ENCODE measurements at places on chromosomes 11 and 22. TPM values are rescaled to one million over a fixed set of nuclear protein-coding genes. Genes with fewer than 3 reads are reported as not detected.

Gene WNT11
- not detected for total RNA-seq

- DNase-seq = no peak
These were observed 108.3 kb upstream of the SESN3 start for GRCh38 chr11:95339086-95339901.

Gene GPHA2
- not detected for total RNA-seq

DNA sequence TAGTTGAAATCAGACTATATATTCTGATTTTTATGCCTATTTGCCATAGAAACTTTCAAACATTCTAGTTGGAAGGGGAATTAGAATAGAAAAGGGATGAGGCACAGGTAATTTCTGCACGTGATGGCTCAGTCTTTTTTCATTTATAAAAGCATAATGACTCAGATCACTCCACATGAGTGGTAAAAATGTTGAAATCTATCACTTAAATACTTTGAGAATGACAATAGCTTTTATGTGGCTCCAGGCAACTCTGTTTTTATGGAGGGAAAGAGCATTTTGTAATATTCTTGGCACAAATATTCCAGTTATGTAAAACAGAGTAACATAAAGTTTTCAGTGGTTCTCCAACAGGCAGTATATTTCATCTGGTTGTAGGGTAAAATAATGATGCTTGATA lies 5.9 kb upstream of the MMP3 start:
- peak; percentile 45 for DNase-seq

Gene GUCY1A2
- total RNA-seq = under 0.01 TPM

Gene F2
- total RNA-seq = not detected
